ENCODE measurements at places on chromosomes 2 and 18. TPM values are rescaled to one million over a fixed set of nuclear protein-coding genes. Genes with fewer than 3 reads are reported as not detected.

TEX261 gene
- total RNA-seq, result 36.9 TPM

CXCR4 gene
- total RNA-seq, result 1.0 TPM

SCTR gene
- total RNA-seq, result not detected

GPC1 gene
- 371 TPM for total RNA-seq

FBXO15 gene
- 1.2 TPM for total RNA-seq

CEP192 gene
- total RNA-seq, result 39.4 TPM
